ENCODE measurements at places on chromosomes 2 and 18.

GRCh38 chr2:187514930-187515329 lies 39.3 kb downstream of the TFPI start:
- DNase-seq, result no peak

- no peak for DNase-seq
These were observed 27.5 kb downstream of the ZNF892 start for GRCh38 chr2:95234816-95235215.

GRCh38 chr2:96548558-96549465 lies 12.3 kb downstream of the ARID5A start:
- no peak for DNase-seq

- DNase-seq, result no peak
These were observed 133.6 kb downstream of the ALK start for GRCh38 chr2:29787473-29788465.

DNA sequence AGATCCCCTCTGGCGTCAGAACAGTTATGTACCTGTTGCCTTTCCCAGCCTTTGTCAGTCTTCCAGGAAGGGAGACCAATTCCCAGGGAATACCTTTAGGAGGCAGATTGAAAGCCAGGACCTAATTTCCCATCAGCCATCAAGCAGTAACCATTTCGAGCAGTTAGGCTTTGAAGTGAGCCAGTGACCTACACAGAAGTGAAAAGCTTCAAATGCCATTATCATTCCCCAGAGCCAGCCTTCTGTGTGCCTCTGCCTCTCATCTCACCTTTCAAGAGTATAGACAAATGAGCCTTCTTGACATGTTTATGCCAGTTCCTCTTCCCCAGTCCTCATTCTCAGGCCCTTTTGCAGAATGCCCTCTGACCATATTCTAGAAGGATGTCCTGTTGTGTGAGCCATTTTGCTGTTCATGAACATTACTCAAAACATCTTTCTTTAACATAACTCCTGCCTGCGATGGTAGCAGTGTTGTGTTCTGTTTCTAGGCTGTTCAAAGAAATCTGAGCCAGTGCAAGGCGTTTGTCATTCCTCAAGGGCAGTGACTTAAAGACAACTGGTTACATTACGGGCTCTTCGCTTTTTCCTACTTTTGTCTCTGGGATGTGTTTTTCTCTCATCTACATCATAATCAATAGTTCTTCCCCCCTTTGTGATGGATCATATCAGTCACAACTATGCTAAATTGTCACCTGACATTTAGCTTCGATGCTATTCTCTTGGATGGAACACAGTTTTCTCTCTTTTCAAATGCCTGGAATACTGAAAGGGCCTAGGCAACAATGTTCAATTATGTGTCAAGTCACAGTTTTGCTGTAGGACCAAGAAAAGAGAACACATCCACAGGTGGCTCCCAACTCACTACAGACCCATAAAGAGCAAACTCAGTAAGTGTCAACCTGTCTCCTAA lies 138.6 kb downstream of the ALK start:
- DNase-seq, result no peak

GRCh38 chr2:121355488-121355887 lies 70.5 kb upstream of the TFCP2L1 start:
- no peak for DNase-seq

GRCh38 chr18:79397830-79398761 lies 2.4 kb downstream of the NFATC1 start:
- no peak for DNase-seq

DNA sequence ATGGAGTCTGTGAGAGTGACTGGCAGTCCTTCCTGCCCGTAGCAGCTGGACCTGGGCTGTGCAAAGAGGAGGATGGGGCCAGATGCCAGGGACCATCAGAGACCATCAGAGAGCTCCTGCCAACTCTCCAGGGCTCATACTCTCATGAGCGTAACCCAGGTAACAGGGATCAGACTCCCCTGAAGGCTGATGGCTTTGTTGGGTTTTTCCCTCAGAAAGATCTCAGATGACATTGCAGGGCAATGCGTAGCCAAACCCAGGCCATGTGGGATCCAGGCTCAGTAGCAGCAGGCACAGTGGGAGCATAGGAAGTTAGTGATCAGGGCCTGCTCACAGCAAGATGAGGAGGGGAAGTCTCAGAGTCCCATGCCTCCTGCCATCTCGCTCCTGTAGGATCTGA lies 218.0 kb downstream of the LOXHD1 start:
- no peak for DNase-seq

DNA sequence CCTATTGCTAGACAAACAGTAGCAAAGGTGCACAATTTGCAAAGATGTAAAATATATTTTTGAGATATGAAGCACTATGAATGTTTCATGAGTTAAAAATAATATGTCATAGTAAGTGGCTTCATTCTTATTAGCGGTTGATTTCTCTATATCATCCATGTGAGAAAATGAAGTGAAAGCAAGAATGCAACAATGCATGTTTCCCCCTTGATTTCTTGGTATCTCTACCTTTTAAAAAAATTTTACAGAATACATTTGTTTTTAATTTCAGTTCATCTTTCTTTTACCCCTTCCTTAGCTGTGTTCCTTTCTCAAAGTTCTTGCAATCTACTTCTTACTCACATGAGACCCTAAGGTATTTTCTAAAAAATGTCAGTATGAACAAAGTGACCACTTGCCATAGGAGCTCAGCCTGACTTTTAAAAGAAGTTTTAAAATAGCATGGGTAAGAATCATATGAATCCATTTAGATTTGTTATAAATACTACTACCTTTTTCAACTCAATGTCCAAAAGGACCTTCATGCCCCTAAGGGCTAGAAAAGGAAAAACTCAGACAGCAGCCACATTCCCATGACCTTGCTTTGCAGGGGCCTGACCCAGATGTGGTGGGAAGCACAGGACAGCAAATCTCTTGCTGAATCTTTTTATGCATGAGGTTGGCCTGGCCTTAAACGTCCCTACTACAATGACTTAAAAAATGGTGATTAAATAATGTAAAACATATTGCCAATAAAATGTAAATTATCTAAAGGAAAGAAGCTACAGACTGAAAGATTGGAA lies 14.8 kb upstream of the SLC38A11 start:
- DNase-seq, result no peak

- peak; percentile 40 for DNase-seq
These were observed 390.9 kb upstream of the TRIB2 start for GRCh38 chr2:12325806-12326205.

GRCh38 chr18:74695170-74695569 lies 97.5 kb downstream of the ZNF407 start:
- no peak for DNase-seq

DNA sequence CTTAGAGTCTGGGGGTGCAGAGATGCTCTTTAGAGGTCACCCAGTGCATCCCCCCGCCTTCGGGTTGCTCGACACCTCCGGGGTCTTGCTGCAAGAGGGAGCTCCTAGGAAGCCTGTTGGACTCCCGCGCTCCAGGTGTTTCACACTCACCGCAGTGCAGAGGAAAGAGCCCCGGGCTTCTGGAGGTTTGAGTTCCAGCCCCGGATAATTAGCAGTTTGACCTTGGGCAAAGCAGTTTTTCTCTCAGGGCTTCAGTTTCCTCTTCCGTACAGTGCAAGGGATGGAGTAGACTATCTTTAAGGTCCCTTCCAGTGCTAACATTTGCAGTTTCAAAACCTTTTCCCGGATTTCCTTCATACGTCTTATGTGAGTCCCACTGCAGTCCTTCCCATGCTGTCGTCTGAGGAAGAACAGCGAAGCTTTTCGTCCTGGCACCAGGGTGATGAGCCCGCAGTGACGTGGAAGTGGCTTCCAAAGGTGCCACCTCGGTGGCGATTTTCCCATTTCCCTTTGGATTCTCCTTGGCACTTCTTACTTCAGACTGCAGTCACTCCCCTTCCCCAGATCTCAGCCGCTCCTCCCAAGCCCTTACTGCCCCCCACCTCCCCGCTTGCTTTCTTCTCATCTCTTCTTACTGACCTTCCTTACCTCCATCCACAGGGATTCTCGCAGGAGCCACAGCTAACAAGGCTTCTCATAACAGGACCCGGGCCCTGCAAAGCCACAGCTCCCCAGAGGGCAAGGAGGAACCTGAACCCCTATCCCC lies 585 bp downstream of the PNKD start:
- DNase-seq, result peak; percentile 20

DNA sequence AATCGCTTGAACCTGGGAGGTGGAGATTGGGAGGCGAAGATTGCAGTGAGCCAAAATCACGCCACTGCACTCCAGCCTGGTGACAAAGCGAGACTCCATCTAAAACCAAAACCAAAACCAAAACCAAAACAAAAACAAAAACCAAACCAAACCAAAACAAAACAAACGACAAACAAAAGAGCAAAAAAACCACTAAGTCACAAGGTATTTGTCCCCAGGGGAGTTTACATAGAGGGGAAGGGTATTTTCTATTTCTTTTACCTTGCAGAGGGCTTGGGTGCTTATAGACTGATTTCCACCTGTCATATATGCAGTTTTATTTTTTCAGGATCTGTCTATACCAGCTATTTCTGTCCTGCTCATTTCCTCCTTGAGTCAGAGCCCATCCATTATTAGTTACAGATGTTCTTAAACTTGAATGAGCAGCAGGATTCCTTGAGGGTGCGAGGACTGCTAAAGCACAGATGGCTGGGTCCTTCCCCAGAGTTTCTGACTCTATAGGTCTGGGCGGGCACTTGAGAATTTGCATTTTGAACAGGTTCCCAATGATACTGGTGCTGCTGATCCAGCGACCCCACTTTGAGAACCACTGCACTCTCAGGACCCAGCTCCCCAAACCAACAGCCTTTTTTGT lies 102.2 kb upstream of the UXS1 start:
- no peak for DNase-seq

GRCh38 chr2:238106698-238107524 lies 6.8 kb downstream of the ESPNL start:
- no peak for DNase-seq

GRCh38 chr2:28516950-28517349 lies 21.1 kb downstream of the PLB1 start:
- no peak for DNase-seq

- DNase-seq, result peak; percentile 67
These were observed 332.1 kb downstream of the AGPS start for GRCh38 chr2:177724398-177725287.

DNA sequence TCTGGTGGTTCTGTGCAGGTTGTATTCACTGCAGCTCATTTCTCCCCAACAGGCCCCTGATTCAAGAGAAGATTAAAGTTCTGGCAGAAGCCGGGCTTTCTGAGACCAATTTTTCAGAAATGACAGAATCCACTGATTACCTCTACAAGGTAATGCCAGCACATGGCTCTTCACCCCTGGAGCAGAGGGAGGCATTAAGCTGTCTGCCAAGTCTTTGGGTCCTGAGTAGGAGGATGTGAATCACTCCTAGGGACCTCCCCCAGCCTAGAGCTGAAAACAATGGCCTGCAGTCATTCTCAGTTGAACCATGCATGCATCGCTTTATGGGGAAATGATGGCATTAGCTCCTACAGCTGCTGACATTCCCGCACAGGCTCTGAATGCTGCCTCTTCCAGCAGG lies 20.5 kb upstream of the RPL37A start:
- DNase-seq, result peak; percentile 56

- no peak for DNase-seq
These were observed 43.6 kb downstream of the LYPD6B start for GRCh38 chr2:149082079-149082478.

- DNase-seq, result no peak
These were observed 204.7 kb downstream of the TGIF1 start for GRCh38 chr18:3654442-3655253.

Data from ACHN (cell line).